ENCODE measurements at places on chromosomes 6 and 20. TPM values are rescaled to one million over a fixed set of nuclear protein-coding genes. Genes with fewer than 3 reads are reported as not detected.
A peak's percentile ranks its signal among the peaks of the same experiment; 100 is the strongest.

GRCh38 chr6:132198040-132198439 is 203.2 kb downstream of the MOXD1 start:
- no peaks in the 10 kb centered on the region for H3K36me3 ChIP-seq
- no peak overlapping the region for H3K4me3 ChIP-seq
- DNase-seq: peak; percentile 46
- H3K27me3 ChIP-seq: no peaks in the 10 kb centered on the region

DNA sequence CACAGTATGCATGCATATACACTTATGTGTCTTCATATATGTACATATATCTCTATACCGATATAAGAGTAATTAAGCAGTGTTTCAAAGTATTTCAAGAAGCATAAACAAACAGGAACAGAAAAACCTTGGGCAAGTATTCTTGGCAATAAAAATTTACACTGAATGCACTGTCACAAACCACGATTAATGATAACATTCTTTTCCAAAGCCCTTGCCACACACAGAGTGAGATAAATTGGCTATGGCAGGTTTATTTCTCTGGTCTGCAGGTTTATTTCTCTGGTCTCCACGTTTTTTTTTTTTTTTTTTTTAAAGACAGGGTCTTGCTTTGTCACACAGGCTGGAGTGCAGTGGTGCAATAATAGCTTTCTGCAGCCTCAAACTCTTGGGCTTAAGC is 73.0 kb downstream of the PPP1R3G start:
- H3K27me3 ChIP-seq: no peaks in the 10 kb centered on the region
- no peaks in the 10 kb centered on the region for H3K36me3 ChIP-seq
- H3K27ac ChIP-seq: no peak overlapping the region
- DNase-seq: no peak

DNA sequence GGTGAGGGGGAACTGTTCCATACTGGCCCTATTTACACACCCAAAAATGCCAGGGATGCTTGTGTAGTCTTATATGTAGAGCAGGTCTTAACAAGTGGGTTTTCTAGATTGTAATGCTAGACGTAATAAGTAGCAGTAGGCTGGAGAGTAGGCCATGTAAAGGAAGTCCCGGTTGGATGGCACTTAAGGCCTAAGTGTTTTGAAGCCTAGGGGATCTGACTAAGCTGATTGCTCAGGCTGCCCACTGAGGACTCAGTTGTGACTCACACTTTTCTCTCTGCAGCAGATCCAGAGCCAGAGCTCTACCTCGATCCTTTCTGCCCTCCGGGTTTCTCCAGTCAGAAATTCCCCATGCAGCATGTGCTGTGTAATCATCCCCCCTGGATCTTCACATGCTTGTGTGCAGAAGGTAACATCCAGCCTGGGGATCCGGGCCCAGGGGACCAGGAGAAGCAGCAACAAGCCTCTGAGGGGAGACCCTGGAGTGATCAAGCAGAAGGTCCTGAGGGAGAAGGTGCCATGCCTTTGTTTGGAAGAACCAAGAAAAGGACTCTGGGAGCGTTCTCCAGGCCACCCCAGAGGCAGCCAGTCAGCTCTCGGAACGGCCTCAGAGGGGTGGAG is 26.6 kb downstream of the ZNF133 start:
- DNase-seq: peak; percentile 53
- H3K27ac ChIP-seq: peak overlapping the region; percentile 21
- peaks cover 4% of the 10 kb centered on the region for H3K4me1 ChIP-seq
- H3K4me3 ChIP-seq: no peak overlapping the region
- H3K27me3 ChIP-seq: no peaks in the 10 kb centered on the region

The AK9 gene
- total RNA-seq: 3.4 TPM

All from astrocyte (in vitro differentiated cells and primary cell).